ENCODE measurements at places on chromosomes 3 and 15.
A peak's percentile ranks its signal among the peaks of the same experiment; 100 is the strongest.

GRCh38 chr3:19652336-19652735, 281.7 kb downstream of the EFHB start:
- DNase-seq = no peak

GRCh38 chr3:8357859-8358258, 143.8 kb upstream of the LMCD1 start:
- no peak for DNase-seq

- DNase-seq = no peak
These were observed 119.4 kb downstream of the SUCLG2 start for GRCh38 chr3:67535006-67535405.

DNA sequence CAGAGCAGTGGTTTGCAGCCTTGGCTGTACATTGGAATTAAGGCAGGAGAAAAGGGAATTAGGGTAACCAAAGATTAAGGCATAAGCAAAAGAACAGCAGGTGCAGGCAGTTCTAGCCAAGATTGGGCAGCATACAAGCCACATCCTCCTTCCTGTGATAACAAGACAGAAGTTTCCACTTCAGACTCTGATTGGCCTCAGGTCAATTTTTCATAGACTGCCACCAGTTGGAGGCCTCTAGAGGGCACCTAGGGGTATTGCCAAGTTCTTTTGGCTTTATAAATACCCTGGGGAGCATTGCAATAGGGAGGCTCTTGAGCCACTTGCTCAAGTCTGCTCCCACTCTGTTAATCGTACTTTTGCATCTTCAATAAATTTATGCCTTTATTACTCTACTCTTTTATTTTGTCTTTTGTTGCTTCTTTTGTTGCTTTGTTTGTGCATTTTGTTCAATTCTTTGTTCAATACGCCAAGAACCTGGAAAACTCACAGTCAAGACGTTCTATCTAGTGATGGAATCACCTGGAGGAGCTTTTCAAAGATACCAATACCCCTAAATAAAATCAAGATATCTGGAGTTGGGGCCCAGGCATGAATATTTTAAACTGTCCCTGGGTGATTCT, 32.2 kb upstream of the FMN1 start:
- DNase-seq = peak; percentile 24

GRCh38 chr3:43752905-43753304, 62.2 kb downstream of the ABHD5 start:
- no peak for DNase-seq

- DNase-seq = peak; percentile 25
These were observed 256.1 kb upstream of the HES1 start for GRCh38 chr3:193879864-193880242.

- DNase-seq = no peak
These were observed 165.6 kb downstream of the XXYLT1 start for GRCh38 chr3:195105389-195105788.

All from K562 (cell line).